GM06990 (cell line): ENCODE measurements at places on chromosomes 5 and 9.

DNA sequence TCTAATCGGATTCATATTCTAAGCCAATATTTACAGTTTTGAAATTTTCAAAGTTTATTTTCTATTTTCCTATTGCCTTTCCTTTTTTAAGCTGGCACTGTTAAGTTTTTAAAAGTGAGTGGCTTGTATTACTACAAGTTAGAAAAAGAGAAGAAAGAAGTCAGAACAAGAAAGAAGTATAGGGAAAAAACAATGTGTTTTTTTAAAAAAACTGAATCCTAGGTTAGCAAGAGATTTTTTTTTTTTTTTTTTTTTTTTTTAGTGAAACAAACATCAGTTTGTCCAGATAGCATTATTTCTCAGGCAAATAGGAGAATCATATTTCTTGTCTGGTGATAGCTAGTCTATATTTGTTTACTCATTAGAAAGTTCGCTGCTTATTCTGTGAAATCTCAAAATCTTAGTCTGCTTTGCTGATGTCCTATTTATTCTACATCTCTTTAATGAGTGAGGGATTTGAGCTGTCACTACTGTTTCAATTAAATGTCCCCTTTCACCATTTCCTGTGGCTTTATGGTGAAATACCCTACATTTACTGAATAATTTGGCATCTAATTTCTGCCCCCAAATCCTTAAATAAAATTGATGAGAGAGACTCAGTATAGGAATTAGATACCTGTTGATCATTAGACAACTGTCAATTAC is 19.1 kb upstream of the LMNB1 start:
- DNase-seq: no peak

DNA sequence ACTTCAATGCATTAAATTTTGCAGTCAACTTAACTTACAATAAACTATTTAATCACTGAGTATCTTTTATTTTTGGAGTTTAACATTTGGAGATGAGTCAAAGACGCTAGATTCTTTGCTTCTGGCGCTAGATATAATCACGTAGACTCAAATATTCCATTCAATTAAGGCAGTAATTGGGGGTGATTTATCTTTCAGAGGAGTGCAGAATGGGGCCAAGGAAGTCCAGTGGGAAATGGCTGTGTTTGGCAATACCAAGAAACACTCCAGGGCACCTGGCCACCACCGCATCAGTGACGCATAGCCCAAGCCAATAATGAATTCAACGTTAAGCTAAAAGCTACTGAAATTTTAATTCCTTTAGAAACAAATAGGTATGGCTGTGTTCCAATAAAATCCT is 81.2 kb downstream of the PHAX start:
- DNase-seq: no peak

- no peak for DNase-seq
Observed at GRCh38 chr5:104646416-104646815, 1083.8 kb upstream of the NUDT12 start.

DNA sequence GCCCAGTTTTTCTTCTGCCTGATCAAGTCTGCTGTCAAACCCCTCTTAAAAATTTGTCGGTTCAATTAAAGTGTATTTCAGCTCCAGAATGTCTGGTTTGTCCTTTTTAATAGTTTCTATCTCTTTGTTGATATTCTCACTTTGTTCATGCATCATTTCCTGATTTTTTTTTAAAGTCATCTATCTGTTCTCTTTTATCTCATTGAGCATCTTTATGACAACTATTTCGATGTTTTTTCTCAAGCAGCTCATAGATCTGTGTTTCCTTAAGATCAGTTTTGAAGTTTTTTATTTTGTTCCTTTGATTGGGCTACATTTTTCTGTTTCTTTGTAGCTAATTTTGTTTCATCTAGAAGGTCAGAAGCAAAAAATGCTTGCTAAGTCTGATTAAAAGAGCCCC is 53.7 kb downstream of the FGD3 start:
- DNase-seq: no peak

DNA sequence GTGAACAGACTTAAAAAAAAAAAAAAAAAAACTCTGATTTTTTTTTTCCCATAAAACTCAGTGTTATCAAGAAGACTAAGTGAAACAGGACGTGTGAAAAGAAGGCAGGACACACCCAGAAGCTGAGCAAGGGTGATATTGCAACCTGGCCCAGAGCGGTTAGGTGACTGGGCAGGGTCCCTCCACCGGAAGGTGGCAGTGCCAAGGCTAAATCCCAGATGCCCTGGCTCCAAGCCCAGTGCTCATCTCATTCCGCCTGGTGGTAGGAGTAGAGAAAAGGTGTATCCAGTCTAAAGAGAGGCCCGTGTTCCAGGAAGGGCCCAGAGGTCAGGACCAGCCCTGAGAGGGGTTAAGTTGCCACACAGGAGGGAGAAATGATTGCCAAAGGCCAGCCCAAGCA is 51.5 kb upstream of the SAP30L start:
- no peak for DNase-seq

- DNase-seq: no peak
Observed at GRCh38 chr5:51381761-51382474, 1.3 kb upstream of the ISL1 start.

- DNase-seq: no peak
Observed at GRCh38 chr5:150636391-150637244, 3.8 kb upstream of the SYNPO start.

GRCh38 chr5:30050056-30050815 is 1143.2 kb upstream of the CDH6 start:
- no peak for DNase-seq

- DNase-seq: no peak
Observed at GRCh38 chr5:149807176-149807575, 77.1 kb downstream of the PPARGC1B start.

DNA sequence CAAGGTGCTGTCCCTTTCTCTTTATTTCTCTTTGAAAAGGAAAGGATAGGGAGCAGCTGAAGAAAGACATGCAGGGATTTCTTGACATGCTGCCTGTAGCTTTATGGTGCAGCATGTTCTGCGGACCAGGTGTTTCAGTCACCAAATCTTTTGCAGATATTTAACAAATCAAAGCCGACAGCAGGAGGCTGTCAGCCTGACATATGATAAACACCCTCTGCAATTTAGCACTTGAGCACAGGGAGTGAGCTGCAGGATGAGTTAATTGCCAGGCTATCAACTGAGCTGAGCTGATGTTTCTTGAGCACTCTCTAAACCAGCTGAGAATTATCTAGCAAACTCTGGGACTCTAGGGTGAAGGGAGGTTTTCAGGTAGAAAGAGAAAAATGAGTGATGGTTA is 212.8 kb upstream of the ATP10B start:
- no peak for DNase-seq

GRCh38 chr5:103263054-103263453 is 4.5 kb downstream of the MACIR start:
- DNase-seq: no peak
